HepG2 (cell line): ENCODE measurements at places on chromosomes 2 and 18. TPM values are rescaled to one million over a fixed set of nuclear protein-coding genes. Genes with fewer than 3 reads are reported as not detected.

DNA sequence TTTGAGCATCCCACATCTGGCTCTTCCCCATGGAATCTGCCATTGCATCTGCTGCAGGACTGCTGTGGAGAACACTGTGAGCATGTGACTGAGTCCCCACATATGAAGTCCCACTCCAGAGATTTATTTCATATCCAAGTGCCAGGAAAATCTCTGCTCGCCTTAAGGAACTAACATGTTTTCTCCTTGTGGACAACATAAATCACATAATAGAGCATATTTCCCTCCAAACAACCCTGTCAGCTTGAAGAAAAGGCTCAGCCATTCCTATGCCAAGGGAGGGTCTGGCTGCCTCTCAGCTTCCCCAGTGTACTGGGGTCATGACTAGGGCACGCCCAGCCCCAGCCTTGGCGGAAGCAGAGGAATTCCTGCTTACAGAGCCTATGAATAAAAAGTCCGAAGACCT lies 193.7 kb downstream of the DNER start:
- H3K4me1 ChIP-seq: no peaks in the 10 kb centered on the region
- no peak overlapping the region for H3K27ac ChIP-seq
- no peak overlapping the region for H3K4me3 ChIP-seq
- no peaks in the 10 kb centered on the region for H3K27me3 ChIP-seq

- H3K36me3 ChIP-seq: no peaks in the 10 kb centered on the region
- H3K27ac ChIP-seq: no peak overlapping the region
- peaks cover 45% of the 10 kb centered on the region for H3K27me3 ChIP-seq
- no peak for DNase-seq
- peaks cover 17% of the 10 kb centered on the region for H3K4me1 ChIP-seq
Observed at GRCh38 chr18:3498698-3499471, 48.9 kb downstream of the TGIF1 start.

DNA sequence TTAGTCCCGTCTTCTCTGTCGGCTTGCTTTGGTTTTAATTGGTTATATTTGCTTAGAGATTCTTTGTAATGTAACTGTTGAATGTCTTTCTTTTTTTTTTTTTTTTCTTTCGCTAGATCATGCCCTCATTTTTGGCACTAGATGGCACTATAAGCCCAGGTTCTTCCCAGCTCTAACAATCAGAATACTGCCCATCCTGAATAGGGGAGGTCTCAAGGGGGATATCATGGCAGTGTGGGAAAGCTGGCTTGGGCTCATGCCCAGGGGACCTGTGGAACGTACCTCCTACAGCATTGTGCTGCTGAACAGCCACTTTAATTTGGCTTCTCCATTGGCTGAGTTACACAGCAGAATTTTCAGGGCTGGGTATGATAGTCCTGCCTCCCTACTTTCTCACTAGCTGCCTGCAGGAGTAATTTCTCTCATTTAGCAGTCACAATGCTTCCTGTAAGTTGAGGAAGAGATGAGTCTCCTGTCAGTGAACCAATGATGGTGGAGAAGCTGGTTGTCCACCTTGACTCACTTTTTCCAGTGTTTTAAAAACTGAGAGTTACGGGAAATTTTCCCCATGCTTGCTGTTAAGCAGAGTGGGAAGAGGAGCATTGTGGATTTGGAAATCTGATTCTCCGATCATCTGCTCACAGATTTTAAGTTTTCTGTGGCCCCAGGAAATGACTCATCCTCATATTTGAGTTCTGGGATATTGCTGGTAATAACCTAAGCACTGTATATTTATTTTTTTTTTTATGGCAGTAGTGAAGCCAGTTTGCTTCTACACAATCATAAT lies 47.2 kb downstream of the RAD51AP2 start:
- DNase-seq: peak; percentile 71
- H3K27ac ChIP-seq: no peak overlapping the region
- peaks cover 6% of the 10 kb centered on the region; the same call in 1 of the 2 replicates for H3K4me1 ChIP-seq

The NAT8 gene
- 1.8 and 1.9 TPM in 2 replicates for total RNA-seq

The CD28 gene
- not detected in 2 replicates for total RNA-seq
